A172 (cell line): ENCODE measurements at places on chromosomes 7 and 10. TPM values are rescaled to one million over a fixed set of nuclear protein-coding genes. Genes with fewer than 3 reads are reported as not detected.
A peak's percentile ranks its signal among the peaks of the same experiment; 100 is the strongest.

FXYD4 gene
- not detected in 2 replicates for total RNA-seq

SRGN gene
- total RNA-seq: 125 and 182 TPM in 2 replicates

ENKUR gene
- not detected in 2 replicates for total RNA-seq

GSTO2 gene
- 0.38 and 5.2 TPM in 2 replicates for total RNA-seq

DENND11 gene
- total RNA-seq: 7.5 and 8.7 TPM in 2 replicates

AKR1C4 gene
- total RNA-seq: not detected in 2 replicates

STEAP1 gene
- 0.83 and 1.5 TPM in 2 replicates for total RNA-seq

IFIT1B gene
- not detected in 2 replicates for total RNA-seq

FANK1 gene
- total RNA-seq: 4.9 and 8.2 TPM in 2 replicates

NODAL gene
- not detected in 2 replicates for total RNA-seq

PGAM2 gene
- not detected in 2 replicates for total RNA-seq

GRCh38 chr7:39265641-39266591, 288.2 kb downstream of the POU6F2 start:
- DNase-seq: peak; percentile 30

DNA sequence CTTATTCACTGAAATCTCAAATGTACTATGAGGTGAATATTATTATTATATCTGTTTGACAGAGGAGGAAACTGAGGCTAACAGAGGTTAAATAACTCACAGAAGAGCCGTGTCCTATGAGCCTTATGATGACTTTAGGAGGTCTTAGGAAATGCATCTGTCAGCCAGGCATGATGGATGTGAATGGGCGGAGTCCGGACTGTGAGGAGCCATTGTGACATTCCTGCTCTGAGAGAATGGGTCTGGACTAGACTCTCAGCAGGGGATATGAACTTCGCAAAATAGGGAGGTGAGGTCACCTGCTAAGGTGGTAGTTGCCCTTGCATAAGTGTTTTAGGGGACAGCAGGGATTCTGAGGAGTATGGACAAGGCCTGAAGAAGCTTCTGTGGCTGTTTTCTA, 153.6 kb downstream of the TMEM178B start:
- DNase-seq: no peak

GRCh38 chr7:73820013-73820412, 10.8 kb upstream of the CLDN4 start:
- no peak for DNase-seq

GRCh38 chr7:91533996-91534395, 269.8 kb downstream of the FZD1 start:
- no peak for DNase-seq

DNA sequence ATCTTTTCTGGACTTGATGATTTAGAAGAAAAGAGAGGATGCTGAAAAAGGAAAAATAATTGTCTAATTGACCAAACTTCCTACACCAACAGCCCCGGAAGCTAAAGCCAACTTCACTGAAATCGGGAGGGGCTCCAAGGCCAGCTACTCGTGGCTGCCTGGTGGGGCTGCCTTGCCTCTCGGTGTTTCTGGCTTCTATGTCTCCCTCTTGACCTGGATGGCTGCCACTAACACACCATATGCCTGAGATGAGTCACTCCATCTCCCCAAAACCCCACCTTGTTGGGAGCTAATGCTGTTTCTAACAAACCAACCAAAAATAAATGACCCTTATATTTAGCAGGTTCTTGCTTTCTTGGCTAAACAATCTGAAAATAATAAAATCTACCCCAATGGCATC, 87.6 kb upstream of the AFAP1L2 start:
- peak; percentile 46 for DNase-seq

DNA sequence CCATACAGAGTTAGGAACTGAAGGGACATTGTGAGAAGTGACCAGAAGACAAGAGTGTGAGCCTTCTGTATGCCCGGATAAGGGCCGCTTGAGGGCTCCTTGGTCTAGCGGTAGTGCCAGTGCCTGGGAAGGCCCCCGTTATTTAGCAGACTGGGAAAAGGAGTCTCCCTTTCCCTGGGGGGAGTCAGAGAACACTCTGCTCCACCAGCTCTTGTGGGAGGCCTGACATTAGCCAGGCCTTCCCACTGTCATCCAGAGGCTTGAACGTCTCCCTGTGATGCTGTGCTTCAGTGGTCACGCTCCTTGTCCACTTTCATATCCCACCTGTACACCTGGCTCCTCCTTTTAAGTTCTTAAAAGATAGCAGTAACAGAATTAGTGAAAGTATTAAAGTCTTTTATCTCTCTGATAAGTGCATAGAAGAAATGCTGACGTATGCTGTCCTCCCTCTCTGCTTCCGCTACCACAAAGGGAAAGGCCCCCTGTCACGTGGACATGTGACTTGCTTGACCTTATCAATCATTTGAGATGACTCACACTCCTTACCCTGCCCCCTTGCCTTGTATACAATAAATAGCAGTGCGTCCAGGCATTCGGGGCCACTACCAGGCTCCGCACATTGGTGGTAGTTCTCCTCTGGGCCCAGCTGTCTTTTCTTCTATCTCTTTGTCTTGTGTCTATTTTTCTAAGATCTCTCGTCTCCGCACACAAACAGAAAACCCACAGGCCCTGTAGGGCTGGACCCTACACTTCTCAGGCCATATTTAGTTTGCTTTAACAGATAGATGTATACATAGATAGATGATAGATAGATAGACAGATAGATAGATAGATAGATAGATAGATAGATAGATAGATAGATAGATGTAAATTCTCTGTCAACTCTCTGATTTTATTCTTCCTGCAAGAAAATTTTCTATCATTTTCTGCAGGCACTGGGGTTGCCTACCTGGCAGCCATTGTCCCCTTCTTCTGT, 131.5 kb upstream of the JCAD start:
- DNase-seq: no peak

- DNase-seq: peak; percentile 83
Observed at GRCh38 chr7:39691821-39692220, 68.4 kb downstream of the RALA start.

DNA sequence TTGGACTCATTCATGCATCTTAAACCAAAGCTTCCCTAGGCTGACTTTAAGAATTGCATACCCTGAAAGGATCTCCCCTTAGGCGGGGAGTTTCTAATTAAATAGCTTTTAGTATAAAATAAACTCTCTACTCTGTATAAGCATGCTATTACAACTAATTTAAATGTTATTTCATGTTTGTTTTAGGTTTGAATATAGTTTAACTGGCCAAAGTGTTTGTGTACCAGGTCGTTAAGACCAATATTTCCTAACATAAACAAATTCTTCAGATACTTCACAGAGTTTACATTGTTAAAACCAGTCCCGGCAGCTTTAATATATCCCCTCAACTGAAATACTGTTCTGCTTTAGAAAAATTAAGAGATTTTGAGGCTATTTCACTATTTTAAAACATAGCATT, 2.3 kb downstream of the GLI3 start:
- DNase-seq: no peak

GRCh38 chr10:1133495-1134045, 77.4 kb downstream of the WDR37 start:
- DNase-seq: no peak
